ENCODE measurements at places on chromosomes 2 and 18. TPM values are rescaled to one million over a fixed set of nuclear protein-coding genes. Genes with fewer than 3 reads are reported as not detected.

DNA sequence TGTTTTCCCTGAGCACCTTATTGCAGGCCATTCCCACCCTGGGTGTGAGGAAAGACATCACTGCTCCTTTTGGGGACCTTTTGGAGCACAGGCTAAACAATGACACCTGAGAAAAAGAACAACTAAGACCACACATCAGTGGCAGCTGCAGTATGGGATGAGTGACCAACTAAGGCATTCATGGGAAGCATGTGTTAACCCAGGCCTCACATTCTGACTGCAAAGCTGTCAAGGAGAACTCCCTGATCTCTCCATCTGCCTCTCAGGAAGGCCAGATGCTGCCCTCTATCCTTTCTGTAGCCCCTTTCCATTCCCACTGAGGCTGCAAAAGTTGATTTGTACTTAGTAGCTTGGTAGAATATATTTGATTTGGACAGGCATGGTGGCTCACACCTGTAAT lies 277.7 kb upstream of the FBXO11 start:
- no peak overlapping the region for H3K27ac ChIP-seq
- H3K4me3 ChIP-seq: no peak overlapping the region
- no peaks in the 10 kb centered on the region for H3K27me3 ChIP-seq
- no peaks in the 10 kb centered on the region for H3K4me1 ChIP-seq

DNA sequence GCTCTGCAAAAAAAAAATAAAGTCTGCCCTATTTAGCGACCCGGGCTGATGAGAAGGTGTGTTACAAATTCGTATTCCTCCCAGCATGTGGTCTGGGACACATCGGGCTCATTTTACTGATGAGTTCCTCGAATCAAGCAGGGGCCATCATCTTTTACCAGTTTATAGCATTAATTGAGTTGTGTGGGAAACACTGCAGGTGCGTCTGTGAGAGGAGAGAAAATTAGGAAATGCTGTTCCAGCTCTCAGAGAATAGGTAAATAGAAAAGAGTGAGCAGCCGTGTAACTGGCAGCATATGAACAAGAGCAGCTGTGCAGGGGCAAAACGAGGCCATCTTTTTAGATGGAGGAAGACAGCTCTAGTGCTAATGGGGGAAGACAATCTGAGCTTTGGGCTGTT lies 216.7 kb downstream of the SETBP1 start:
- H3K27ac ChIP-seq: no peak overlapping the region
- no peaks in the 10 kb centered on the region for H3K4me1 ChIP-seq
- no peak for DNase-seq
- no peaks in the 10 kb centered on the region for H3K36me3 ChIP-seq

DNA sequence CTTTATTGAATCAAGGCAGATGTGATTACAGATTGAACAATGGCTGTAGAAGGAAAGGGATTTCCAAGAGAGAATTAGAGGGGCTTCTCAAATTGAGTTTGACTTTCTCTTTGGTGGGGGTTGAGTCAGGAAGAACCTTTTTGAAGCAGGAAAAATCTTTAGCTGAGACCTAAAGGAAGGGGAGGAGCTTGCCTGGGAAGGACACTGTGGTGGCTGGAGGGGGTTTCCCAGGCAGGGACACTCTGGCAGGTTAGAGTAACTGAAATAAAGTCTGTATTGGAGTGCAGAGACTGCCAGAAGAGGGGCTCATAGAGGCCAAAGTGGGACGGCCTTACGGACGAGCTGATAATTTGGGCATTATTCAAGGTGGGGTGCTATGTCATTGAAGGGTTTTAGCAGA lies 69.3 kb downstream of the NEDD4L start:
- no peaks in the 10 kb centered on the region for H3K36me3 ChIP-seq
- DNase-seq: no peak
- no peaks in the 10 kb centered on the region for H3K27me3 ChIP-seq
- no peaks in the 10 kb centered on the region for H3K4me1 ChIP-seq

DNA sequence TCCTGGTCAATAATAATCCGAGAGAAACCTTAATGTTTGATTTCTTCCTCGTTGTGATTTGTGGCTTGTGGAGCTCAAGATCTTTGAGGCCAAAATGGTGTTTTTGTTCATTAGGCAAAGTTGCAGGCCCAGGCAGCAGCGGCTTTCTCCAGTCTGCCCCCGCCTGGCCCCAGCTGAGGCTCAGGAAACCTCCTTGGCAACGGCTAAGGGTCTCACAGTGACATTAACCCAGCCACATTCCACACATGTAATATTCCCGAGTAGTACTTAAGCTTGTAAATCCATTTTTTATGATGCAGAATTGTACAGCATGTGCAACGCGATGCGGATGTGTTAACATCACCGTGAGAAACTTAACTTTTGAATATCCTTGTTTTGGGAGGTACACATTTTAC lies 200.1 kb downstream of the BCL11A start:
- H3K27me3 ChIP-seq: no peaks in the 10 kb centered on the region
- no peak overlapping the region for H3K4me3 ChIP-seq
- H3K27ac ChIP-seq: no peak overlapping the region
- H3K36me3 ChIP-seq: no peaks in the 10 kb centered on the region
- no peaks in the 10 kb centered on the region for H3K4me1 ChIP-seq

DNA sequence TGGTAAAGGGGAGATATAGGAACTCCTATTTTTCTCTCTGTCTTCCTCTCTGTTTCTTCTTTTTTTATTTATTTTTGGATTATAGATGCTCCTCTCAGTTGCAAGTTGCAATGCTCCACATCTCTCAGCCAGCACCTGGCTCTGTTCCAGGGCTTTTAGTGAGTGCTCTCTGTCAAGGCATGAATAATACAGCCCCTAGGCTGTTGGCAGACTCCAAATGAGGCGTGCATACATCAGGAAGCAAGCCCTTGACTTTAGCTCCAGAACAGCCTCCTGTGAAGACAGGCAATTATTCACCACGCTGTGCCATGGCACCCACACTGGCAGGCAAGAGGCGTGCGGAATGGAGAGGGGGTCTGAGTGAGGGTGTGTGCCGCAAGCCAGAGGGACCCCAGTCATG lies 228.1 kb upstream of the PXDN start:
- H3K36me3 ChIP-seq: no peaks in the 10 kb centered on the region
- H3K27me3 ChIP-seq: no peaks in the 10 kb centered on the region
- no peak for DNase-seq
- H3K27ac ChIP-seq: no peak overlapping the region

GRCh38 chr2:241150660-241151530 lies 628 bp downstream of the PPP1R7 start:
- peak overlapping the region; percentile 58 for H3K27ac ChIP-seq
- DNase-seq: no peak
- no peaks in the 10 kb centered on the region for H3K36me3 ChIP-seq

DNA sequence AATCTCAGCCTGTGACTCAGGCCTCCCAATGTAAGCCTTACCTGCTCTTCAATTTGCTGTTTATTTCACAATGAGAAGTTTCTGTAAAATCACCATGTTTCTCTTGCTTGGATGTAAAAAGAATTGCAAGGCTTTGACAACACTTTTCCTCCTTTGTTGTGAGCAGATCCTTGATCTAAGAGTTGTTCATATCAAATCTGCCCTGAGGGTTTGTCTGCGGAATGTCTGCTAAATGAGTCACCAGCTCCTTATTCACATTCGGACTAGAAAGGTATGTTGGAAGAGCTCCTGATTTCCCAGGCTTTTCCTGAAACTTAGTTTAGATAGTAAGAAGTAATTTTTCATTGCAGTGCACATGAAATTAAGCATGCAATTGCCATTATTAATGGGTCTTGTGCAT lies 268.2 kb upstream of the TCF4 start:
- H3K4me1 ChIP-seq: no peaks in the 10 kb centered on the region
- DNase-seq: no peak
- no peaks in the 10 kb centered on the region for H3K36me3 ChIP-seq
- H3K4me3 ChIP-seq: no peak overlapping the region

DNA sequence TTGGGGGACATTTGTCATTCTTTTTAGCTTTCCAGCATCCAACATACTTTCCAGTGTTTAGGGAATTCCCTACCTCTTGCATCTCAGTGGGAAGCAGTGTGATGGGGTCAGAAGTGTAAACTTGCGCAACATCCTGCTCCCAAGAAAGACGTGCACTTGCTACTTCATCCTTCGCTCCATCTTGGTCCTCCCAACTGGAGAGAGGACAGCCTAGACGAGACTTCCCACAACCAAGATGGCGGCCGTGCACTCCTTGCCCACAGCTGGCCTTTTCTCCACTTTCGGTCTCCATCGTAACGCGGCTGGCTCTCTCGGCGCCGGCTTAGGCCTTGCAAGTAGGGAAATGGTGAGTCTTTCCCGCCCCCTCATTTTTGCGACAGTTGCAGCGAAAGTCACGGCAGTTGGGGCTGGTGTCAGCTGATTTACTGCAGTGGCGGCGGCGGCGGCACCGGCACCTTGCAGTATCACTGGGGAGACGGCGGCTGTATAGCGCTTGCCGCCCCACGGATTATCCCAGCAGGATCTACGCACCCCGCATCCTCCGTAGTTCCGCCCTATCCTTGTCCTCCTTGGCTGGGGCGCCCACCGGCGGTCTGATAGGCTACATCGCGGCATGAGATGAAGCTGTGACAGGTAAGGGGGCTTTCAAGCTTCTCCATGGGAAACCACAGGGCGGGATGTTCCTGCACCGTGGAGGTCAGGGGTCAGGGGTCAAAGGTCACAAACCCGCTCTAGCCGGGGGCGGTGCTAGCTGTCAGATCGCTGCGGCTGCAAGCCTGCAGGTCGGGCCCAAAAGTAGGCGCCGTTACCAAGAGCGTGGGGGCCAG lies at the start of gene WDR7:
Gene WDR7, plus strand, starts transcription at position 416 of the 827 bp plus-strand sequence. CDS start 21,157 bp downstream, outside the sequence.
- H3K4me3 ChIP-seq: peak within 1 kb of the TSS; percentile 90
- peak within 1 kb of the TSS; percentile 82 for H3K27ac ChIP-seq
- peaks cover 1% of the 10 kb centered on the region for H3K4me1 ChIP-seq
- DNase-seq: peak; percentile 98
- no peaks in the 10 kb centered on the region for H3K36me3 ChIP-seq
- H3K27me3 ChIP-seq: no peaks in the 10 kb centered on the region

DNA sequence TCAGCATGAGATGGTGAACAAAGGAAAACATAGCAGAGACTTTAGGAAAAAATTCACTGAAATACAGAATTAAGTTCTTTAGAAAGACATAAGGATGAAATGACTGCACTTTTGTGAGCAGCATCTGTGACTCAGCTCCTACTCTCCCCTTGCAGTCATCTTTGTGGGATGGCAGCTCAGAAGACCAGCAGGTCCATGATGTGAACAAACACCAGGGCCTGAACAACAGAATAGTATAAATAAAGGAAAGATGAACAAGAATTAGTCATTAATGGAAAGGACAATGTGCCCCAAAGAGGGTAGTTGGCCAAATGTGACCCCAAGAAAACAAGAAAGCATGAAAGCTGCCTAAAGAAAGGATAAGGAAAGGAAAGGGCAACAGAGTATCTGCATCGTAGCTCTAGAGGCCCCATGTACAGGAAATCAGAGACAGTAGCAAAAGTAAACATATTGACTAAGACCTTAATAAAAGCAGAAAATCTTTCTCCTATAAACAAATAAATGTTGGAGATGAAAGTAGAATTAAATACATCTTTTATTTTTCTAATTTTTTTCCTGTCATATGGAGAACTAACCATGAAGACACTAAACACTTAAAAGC lies 318.0 kb downstream of the ZEB2 start:
- H3K27ac ChIP-seq: no peak overlapping the region
- H3K36me3 ChIP-seq: no peaks in the 10 kb centered on the region
- no peaks in the 10 kb centered on the region for H3K27me3 ChIP-seq
- DNase-seq: no peak
- H3K4me1 ChIP-seq: no peaks in the 10 kb centered on the region

DNA sequence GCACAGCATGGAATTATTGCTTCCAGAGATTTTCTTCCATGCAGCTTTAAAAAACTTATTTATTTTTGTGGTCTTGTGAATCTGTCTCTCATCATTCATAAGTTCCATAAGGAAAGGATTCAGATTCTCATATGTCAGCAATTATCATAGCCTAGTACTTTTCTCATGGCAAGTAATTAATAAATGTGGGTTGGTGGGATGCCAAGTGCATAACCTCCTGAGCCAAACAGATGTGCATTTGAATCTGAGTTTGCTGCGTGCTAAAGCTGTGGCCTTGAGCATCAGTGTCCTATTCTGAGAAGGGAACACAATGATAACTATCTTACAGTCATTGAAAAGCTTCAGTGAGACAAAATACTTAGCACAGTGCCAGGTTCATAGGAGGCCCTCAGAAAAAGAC lies 331.9 kb downstream of the PDE11A start:
- no peak for DNase-seq
- H3K4me1 ChIP-seq: no peaks in the 10 kb centered on the region
- no peaks in the 10 kb centered on the region for H3K36me3 ChIP-seq
- no peaks in the 10 kb centered on the region for H3K27me3 ChIP-seq

The CRYBA2 gene
- polyA plus RNA-seq: not detected

The GAD1 gene
- polyA plus RNA-seq: 1.6 TPM

The ASTL gene
- not detected for polyA plus RNA-seq

The MRPL30 gene
- 14.6 TPM for polyA plus RNA-seq

Data from aorta (tissue), 5 donors.